ENCODE measurements at places on chromosomes 3 and 15.

DNA sequence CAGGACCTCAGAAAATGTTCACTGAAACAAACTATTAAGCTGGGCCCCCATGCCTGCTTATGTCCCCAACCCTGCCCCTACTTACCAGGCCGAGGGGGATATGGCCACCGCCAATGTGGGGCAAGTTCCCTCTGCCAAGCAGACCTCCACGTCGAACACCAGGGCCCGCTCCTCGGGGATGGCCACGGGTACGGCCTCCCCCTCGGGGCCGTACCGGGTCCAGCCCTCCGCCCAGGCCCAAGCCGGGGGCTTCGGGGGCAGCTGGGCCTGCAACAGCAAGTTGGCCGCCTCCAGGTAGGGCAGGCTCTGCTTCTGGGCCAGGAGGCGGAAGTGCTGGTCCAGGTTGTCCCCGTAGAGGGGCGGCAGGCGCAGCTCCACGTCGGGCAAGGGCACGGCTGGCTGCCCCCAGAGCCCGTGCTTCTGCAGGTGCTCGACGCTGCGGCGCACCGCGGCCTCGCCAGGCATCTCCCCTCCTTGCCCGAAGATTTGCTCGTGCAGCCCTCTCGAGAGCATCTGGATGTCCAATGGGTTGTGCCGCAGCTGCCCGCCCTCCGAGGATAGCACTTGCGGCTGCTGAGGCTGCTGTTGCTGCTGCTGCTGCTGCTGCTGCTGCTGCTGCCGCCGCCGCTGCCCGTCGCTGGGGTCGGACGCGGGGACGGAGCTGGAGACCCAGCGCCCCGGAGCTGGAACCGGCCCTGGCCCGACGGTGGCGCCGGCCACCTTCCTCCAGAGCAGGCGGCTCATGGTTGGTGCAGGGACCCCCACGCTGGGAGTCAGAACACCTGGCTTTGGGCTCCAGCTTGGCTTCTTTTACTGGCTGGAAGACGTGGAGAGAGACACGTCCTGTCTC, 1.4 kb downstream of the POLG start:
- DNase-seq, result no peak

- DNase-seq, result no peak
Observed at GRCh38 chr3:115004201-115005140, 142.6 kb downstream of the ZBTB20 start.

DNA sequence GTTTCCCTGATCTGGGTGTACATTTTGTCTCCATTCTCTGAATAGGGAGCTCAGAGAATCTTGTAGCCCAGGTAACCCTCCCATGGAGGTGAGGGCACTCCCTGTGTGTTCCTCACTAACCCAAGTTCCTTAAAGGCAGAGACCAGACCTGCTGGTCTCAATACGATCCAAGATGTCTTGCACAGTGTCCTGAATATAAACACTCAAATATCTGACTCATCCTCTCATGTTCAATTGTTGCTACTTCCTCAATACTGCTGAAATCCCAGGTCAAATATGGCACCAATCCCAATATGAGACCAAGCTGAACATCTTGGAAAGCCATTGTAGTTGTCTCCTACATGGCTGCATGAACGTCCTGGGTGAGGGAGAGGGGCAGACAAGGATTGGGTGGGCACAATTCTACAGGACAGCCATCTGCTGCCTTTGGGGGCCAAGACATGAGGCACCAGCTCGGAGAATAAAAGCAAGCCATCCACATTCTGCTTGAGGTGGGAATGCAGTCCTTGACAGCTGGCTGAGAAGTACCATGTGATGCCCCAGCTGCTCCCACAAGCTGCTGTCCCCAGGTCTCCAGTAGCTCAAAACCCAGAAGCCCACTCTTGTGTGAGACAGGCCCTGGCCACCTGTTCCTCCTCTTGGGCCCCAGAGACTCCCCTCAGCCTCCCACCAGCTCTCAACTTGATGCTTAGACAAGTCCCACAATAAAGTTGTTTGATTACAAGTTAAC, 18.2 kb downstream of the TBC1D2B start:
- no peak for DNase-seq

GRCh38 chr15:41661078-41661517, 893 bp downstream of the MGA start:
- no peak for DNase-seq

GRCh38 chr3:171535799-171536198, 75.6 kb upstream of the TNIK start:
- no peak for DNase-seq

DNA sequence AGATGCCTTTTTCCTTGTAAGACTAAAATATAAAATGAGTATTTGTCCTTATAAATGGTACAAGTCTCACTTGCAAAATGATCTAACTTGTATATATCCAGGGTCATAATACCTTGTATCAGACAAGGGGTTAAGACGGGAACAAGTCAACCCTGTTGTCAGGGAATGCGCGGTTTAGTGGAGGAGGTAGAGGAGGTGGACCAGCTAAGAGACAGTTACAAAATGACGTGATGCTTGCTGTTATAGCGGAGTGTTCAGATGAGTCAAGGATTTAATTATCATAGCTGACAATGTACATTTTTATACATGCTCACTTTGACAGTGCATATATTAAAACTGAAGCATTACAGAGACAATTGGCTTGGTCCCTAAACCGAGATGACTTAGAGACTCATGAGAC, 26.8 kb upstream of the KLHL25 start:
- no peak for DNase-seq

DNA sequence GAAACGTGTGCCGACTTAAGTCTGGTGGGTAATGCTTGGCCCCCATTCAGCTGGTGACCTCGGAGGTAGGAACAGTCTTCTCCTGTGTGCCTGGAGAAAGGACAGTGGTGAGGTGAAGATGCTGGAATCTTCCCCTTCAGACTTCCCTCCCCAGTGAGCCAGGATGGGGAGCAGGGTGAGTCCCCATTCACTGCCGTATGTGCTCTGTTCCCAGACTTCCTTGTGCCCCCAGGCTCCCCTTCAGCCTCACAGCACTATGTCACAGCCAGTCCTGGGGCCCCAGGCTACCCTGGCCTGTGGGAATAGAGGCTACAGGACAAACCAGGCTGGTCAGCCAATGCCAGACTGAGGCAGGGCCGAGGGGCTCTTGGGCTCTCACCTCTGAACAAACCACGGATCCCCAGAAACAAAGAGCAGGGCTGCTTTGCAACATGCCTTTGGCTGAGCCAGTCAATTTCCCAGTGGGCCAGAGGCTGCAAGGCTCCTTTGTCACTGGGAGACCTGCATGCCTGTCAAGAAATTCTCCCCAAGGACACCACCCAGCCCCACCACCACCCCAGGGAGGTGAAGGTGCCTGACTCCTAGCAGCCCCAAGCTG, 31.8 kb upstream of the HHATL start:
- no peak for DNase-seq

DNA sequence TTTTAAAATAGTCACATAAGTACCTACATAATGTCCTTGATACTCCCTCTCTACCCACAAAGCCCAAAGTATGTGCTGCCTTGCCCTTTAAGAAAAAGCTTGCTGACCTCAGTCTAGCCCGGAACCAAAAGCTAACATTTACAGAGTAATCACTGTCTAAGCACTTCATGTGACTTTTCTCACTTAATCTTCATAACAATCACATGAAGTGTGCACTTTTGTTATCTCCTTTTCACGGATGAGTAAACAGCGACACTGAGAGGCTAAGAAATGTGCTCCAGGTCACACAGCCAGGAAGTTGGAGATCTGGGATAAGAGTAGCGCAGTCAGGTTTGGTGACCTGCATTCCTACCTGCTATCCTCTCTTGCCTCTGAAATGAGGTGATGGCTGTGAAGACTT, 194.0 kb downstream of the ITPR1 start:
- DNase-seq, result no peak

- DNase-seq, result peak; percentile 22
Observed at GRCh38 chr3:117903226-117903625, 1131.4 kb downstream of the IGSF11 start.

GRCh38 chr3:105856605-105857004, 12.2 kb downstream of the CBLB start:
- no peak for DNase-seq

GRCh38 chr15:74976159-74976558, 19.2 kb upstream of the SCAMP5 start:
- DNase-seq, result no peak

DNA sequence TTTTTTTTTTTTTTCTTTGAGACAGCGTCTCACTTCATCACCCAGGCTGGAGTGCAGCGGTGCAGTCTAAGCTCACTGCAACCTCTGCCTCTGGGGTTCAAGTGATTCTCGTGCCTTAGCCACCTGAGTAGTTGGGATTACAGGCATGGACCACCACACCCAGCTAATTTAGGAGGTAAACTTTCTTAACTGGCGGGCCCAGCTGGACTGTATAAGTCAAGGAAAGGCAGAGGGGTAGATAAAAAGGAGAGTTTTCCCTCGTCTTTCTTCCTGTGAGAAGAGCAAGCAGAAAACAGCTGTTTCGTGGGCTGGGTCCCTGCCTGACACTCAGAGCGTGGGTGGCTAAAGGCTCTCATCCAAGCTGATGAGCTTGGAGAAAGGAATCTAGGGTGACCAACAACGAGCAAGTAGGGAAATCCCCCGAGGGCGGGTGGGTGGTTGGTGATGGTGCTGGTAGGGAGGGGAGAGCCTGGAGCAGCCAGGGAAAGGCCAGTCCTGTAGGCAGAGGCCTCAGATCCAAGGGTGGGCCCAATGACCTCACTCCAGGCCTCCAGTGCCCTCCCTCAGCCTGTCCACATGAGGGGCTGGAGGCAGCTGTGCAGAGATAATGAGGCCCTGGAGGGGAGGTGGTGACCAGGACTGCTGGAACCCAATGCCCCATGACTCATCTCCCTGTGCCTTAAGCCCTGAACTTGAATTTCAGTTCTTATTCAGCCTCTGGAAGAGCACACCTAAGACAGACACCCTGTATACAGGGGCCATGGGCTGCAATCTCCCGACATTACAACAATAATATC, 43.1 kb upstream of the LIMD1 start:
- peak; percentile 93 for DNase-seq

Measured in amniotic stem cell (primary cell).